ENCODE measurements at places on chromosomes 2 and 18.
A peak's percentile ranks its signal among the peaks of the same experiment; 100 is the strongest.

- DNase-seq = no peak
- H3K27ac ChIP-seq = no peak overlapping the region
- no peaks in the 10 kb centered on the region for H3K36me3 ChIP-seq
- H3K27me3 ChIP-seq = no peaks in the 10 kb centered on the region
- no peak overlapping the region for H3K4me3 ChIP-seq
Measured at GRCh38 chr2:6826081-6826913, 39.4 kb downstream of the CMPK2 start.

DNA sequence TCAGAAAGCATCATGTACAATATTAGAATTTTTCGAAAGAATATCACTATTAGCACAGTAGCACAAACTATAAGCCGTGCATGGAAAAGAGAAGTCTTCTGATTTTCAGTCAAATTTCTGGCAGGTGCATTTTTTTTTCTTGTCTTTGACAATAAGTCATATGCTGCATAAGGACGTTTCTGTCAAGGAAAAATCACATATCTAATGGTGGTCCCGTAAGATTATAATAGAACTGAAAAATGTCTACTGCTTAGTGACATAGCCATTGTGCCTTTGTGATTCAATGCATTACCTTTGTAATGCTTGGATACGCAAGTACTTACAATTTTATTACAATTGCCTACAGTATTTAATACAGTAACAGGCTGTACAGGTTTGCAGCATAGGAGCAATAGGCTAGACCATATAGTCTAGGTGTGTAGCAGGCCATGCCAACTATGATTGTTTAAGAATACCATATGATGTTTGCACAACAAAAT lies 329.3 kb downstream of the LRRTM4 start:
- no peak overlapping the region for H3K27ac ChIP-seq
- DNase-seq = no peak
- no peaks in the 10 kb centered on the region for H3K4me1 ChIP-seq

DNA sequence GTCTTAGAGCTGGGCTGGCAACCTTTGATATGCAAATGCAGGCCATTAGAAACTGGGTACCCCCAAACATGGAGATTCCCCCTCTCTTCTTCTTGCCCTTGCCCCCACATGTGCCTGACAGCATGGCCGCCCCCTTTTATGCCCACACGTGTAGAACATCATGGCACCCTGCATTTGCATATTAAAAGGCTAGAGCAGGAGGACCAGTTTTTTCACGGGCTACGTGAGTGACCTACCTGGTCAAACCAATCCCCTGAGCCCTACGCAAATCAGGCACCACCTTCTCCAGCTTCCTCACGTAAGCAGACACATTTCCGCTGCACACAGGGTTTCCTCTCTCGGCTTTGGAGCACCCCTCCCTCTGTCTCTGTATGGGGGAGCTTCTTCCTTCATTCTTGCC lies 110.9 kb upstream of the COPS8 start:
- no peak overlapping the region for H3K27ac ChIP-seq
- peak; percentile 54 for DNase-seq
- no peaks in the 10 kb centered on the region for H3K36me3 ChIP-seq

GRCh38 chr2:63840081-63840784 lies 1.5 kb upstream of the UGP2 start:
- peak overlapping the region; percentile 89 for H3K27ac ChIP-seq
- H3K4me3 ChIP-seq = peak overlapping the region; percentile 67
- peak; percentile 9 for DNase-seq
- peaks cover 22% of the 10 kb centered on the region for H3K4me1 ChIP-seq

GRCh38 chr2:100247256-100248043 lies 74.9 kb downstream of the LONRF2 start:
- H3K27me3 ChIP-seq = no peaks in the 10 kb centered on the region
- H3K4me1 ChIP-seq = no peaks in the 10 kb centered on the region
- H3K4me3 ChIP-seq = no peak overlapping the region
